NCI-H748 treated with DMSO at 0.1 percent for 48 hours (cell line): ENCODE measurements at places on chromosomes 3 and 15.

- DNase-seq: no peak
Measured at GRCh38 chr15:91146728-91147127, 46.7 kb downstream of the SV2B start.

DNA sequence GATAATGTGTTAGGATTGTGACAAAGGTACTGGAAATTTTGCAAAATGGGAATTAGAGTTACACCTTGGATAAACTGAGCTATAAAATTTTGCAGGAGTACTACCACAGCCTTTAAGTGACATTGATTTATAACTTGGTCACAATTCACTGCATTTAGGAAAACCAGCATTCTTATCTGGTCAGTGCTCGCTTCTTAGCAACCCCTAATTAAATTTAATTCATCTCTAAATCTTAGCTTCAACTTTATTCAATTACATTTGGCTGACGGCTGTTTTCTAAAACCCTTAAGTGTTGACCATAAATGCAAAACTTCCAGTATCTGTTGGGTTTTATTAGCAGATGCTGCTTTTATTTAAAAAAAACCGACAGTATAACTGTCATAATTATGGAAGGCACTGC is 31.3 kb downstream of the TFRC start:
- DNase-seq: no peak

- no peak for DNase-seq
Measured at GRCh38 chr3:167653760-167654159, at the start of gene WDR49. Gene WDR49, minus strand, starts transcription at chr3:167653942. Its CDS starts 517 bp downstream, at chr3:167653425.

DNA sequence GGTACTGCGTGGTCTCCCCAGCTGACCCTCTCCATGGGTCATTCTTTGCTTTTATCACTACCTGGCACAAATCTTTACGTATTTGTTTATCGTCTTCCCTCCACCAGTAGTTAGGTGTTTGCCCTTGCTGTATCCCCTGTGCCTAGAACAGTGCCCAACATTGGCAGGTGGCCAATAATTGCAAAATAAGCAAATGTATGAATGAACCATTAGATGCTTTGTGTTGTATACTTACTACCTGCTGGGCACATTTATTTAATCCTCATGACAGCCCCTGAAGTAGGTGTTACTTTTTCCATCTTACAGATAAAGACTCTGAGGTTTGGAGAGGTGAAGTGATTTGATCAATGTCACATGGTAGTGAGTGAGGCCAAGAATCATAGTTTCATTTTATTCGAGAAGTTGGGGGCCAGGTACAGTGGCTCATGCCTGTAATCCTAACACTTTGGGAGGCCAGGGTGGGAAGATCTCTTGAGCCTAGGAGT is 2.0 kb upstream of the TWF2 start:
- DNase-seq: no peak
